ENCODE measurements at places on chromosomes 2 and 18.
A peak's percentile ranks its signal among the peaks of the same experiment; 100 is the strongest.

GRCh38 chr18:22349317-22349898 is 68.3 kb downstream of the CTAGE1 start:
- peak; percentile 16 for DNase-seq

DNA sequence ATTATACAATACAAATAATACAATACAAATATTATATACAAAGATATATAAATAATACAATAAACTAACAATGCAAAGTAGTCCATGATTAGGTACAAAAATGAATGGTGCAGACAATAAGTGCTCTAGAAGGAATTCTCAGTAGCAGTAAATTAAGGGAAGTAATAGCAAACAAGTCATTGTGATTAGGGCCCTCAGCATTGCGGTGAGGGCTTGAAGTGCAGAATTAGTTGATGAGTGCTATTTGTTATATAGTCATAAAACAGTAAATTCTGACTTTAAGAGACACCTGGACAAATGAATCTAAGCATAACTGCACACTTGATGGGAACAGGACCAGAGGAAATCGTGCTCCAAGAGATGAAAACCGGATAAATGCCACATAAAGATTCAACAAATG is 74.9 kb downstream of the ANKRD44 start:
- no peak for DNase-seq

DNA sequence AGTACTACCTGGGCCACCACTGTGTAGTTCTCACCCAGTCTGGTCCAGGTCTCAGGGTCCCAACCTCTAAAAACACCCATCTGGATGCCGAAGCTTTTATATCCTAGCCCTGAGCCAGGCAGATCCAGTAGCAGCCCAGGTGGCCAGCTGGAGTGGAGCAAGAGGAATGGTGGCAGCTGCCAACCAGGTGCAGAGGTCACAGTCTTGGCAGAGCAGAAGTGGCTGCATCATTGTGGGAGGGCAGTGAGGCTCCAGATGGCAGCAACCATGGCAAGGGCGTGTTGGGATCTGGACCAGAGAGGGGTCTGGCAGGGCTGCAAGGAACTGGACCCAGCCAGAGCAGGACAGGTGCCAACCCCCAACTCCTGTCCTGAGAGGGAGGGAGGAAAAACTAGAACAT is 72.2 kb upstream of the AGAP1 start:
- DNase-seq: no peak

DNA sequence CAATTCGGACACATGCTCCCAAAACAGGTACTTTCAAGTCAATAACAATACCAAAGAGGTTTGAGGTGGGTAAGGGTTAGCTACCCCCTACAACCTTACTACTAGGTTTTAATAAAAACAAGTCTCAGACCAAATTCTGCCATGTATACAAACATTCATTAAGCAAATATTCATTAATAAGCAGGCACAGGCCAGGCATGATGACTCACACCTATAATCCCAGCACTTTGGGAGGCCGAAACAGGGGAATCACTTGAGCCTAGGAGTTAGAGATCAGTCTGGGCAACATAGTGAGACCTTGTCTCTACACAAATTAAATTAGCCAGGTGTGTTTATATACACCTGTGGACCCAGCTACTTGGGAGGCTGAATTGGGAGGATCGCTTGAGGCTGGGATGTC is 11.7 kb upstream of the ELAC1 start:
- no peak for DNase-seq

GRCh38 chr2:96500385-96501066 is 4.6 kb downstream of the NEURL3 start:
- no peak for DNase-seq

GRCh38 chr18:57819671-57820460 is 16.8 kb upstream of the ATP8B1 start:
- DNase-seq: peak; percentile 79
